ENCODE measurements at places on chromosomes 3 and 15.

GRCh38 chr3:170467007-170467406 is 48.3 kb downstream of the CLDN11 start:
- DNase-seq: peak; percentile 89

DNA sequence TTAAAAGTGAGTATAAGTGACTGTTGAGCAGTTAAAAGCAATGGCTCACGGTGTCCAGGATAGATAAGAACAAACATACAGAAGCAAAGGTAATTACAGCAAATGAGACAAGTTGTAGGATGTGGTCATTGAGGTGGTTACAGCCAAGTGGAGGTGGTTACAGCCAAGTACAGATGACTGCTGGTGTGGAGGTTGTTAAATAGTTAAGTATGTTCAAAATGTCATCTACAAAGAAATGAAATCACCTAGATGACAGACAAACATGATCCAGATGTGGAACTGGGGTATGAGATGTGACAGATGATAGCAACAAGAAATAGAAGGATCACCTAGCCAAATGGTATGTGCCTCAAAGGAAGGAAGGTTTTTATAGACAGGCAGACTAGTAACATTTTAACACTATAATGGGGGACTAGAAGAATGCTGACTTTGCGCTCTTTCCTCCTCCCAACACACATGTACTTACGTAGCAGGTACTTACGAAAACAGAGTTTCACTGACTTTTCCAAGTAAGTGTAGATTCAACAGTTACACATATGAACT is 6.8 kb upstream of the ANKRD28 start:
- no peak for DNase-seq

DNA sequence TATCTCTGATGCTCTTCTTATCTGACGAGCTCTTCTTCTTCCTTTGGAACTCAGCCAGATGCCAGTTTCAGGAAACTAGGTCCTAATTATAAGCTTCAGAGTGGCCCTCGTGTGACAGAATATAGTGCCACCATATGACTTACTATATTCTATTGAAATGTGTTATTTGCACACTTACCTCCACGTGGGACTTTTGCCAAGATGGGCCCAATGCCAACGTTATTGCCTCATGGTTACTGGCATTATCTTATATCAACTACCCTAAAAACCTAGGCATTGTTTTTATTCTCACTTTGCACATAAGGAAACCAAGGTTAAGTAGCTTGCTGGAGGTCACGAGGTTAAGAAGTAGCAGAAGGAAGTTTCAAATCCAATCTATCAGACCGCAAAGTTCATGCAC is 71.3 kb upstream of the SLCO3A1 start:
- DNase-seq: no peak

GRCh38 chr3:160919942-160920341 is 163.9 kb downstream of the PPM1L start:
- no peak for DNase-seq

DNA sequence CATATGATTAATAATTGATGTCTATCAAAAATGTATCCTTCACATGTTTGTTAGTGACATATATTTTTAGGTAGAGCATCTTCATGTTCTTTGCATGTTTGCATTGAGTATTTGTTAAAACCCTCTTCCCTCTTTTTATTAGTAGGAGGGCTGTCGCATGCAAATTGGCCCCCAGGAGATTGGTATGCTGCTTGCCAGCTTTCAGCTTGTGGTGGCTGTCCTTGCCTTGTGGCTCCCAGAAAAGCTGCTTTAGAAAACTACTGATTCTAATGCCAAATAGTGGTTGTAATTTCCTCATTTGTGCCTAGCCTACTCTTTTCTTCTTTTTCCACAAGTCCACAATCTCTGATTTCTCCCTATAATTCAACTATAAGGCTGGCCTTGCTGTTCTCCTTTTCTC is 886.8 kb downstream of the VGLL3 start:
- no peak for DNase-seq

DNA sequence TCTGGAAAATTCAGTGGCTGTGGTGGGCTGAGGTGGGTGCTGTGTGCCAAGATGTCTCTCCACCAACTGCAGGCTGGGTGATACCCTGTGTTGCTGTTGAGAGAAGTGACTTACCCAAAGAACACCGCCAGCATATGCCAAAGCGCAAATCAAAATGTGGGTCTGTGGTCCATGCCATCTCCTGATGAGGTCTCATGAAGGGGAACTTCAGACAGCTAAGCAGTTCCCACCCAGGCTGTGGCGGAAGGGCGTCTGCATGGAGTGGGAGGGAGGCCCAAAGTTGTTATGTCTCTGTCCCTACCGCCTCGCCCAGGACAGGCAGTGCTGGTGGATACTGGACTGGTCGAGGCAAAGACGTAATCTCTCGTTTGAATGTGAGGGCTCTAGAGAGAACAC is 70.9 kb upstream of the PLXNA1 start:
- DNase-seq: no peak

GRCh38 chr15:51924156-51925068 is 47.2 kb downstream of the LEO1 start:
- peak; percentile 40 for DNase-seq

- no peak for DNase-seq
Observed at GRCh38 chr3:179801263-179801662, 148.4 kb downstream of the USP13 start.

DNA sequence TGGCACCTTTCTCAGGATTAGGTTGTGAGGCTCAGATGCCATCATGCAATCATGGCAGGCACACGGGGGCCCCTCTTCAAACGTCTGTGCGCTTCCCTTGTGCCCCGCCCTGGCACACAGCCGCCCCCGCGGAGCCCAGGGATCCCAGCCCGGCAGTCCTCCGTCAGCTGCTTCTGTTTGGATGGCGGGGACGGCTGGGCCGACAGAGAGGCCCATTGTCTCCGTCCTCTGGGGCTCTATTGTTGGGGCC is 849 bp upstream of the HDAC11 start:
- DNase-seq: peak; percentile 95

DNA sequence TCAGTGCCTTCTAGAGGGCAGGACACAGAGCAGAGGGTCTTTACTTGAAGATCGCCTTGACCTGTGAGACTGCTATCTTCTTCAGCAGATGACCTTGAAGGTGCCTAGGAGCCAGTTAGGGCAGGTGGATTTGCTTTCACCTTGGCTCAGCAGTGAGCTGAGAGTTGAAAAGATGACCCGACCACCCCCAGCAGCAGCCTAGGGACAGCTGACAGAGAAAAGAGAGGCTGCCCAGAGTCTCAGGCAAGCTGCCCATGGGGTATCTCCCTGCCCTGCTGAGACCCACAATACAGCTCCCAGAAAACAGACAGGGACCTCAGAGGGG is 453 bp upstream of the LTF start:
- no peak for DNase-seq

DNA sequence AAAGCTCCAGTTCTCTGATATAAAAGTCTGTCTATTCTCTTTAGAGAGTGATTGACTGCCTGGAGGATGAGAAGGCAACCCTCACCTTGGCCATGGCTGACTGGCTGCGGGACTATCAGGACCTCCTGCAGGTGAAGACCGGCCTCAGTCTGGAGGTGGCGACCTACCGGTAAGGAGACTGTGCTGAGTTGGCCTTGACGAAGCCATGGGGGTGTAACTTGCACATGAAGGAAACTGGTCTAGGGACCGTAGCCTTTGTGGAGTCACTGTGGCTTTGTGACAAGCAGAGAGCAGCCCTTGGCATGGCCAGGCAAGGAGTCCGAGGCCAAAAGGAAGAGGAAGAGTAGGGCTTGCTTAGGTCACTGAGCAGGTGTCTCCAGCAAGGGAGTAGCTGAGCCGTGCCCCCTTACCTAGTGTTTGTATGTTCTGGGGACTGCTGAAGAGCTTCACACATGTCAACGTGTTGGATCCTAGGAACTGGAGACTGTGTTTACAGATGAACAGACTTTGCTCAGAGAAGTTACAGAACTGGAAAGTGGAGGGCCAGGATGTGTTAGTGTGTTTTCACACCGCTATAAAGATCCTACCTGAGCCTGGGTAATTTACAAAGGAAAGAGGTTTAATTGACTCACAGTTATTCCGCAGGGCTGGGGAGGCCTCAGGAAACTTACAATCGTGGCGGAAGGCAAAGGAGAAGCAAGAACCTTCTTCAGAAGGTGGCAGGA is 8.8 kb downstream of the SYNM start:
- DNase-seq: no peak

GRCh38 chr3:121661376-121661775 is 673 bp upstream of the HCLS1 start:
- DNase-seq: no peak

- DNase-seq: peak; percentile 40
Observed at GRCh38 chr15:70559265-70560239, 203.8 kb downstream of the UACA start.

GRCh38 chr3:172107403-172107802 is 68.0 kb downstream of the FNDC3B start:
- DNase-seq: no peak

DNA sequence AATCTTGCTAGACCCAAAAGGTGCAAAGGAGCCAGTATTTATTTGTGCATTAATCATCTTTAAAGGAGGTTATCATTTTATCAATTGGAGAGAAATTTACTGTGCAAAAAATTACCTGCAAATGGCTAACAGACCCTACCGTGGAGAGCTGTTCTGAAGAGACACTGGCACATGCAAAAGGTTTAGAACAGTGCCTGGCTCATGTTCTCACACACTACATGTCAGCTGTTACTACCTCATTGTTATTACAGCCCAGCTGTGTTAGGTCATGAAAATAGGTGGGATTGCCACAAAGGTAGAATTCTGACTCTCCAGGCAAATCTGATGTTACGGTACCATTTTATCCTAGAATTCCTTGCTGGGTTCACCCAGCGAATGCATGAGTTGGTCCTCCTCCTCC is 137.3 kb downstream of the SNRK start:
- DNase-seq: no peak

GRCh38 chr3:132432639-132433038 is 15.3 kb downstream of the DNAJC13 start:
- DNase-seq: no peak

GRCh38 chr15:62734706-62735105 is 307.8 kb upstream of the TPM1 start:
- no peak for DNase-seq

DNA sequence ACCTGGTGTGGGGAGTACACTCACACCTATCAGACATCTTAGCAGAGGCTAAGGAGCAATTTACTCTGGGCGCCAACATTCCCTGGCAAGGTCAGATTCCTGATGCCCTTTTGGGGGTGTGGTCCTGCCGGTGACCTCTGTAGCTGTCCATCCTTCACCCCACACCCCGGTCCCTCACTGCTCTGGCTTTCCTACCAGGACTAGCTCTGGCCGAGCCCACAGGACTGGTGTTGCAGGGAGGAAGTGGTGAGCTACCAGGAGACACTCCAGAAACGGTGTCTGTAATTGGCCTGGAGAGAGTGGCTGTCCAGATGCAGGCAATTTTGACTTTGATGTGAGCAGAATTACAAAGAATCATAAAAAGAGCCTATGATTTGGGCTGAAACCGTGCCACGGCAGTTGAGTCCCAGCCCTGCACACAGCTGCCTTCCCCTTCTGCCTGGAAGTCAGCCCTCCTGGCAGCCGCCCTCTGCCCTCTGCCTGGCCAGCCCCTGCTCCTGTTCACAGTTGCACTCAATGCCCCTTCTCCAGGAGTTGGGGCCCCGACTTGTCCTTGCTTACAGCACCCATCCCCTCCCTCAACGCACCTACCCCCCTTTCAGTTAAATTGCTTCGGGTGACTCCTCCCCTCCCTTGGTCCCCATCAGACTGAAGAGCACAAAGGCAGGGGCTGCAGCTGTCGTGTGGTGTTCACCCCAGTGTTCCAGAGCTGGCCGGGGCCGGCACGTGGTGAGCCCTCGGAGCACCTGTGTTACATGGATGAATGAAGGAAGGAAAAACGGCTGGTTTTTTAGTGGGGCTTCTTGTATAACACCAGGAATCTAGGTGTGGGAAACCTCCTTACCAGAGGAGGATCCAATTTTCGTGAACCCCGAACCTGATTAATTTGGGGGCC is 80.2 kb upstream of the TPM1 start:
- DNase-seq: no peak

DNA sequence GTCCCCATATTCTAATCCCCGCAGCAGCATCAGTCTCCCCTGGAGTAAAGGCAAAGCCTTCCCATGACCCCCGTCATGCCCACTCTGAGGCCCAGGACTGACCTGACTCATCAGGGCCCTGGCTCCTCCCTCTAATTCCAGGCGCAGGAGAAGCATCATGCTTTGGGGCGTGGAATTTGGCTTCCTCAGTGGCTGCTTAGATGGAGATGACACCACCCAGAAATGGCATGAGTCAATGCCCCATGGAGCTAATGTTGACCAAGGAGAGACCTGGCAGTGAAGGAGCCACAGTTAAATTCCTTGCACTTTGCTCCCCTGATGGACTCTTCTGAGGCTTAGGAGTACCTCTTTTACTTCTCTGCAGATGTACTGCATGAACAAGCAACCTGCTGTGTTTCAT is 204.2 kb upstream of the PROK2 start:
- no peak for DNase-seq

DNA sequence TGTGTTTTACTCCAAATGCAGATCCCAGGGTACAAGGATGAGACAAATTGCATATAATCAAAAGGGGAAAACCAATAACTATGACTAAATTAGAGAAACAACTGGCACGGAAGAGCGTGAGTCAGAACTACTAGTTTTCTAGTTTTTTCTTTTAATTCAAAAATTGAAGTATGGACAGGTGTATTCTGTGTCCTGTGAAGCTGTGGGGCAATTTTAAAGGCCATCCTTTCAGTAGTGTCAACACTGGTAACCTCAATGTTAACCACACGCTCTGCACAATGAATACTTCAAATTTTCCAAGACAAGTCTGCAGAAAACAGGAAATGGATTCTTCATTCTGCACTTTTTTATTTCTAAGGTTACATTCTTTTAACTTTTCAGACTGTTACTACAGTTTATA is 32.5 kb upstream of the GOLGA8A start:
- DNase-seq: no peak

DNA sequence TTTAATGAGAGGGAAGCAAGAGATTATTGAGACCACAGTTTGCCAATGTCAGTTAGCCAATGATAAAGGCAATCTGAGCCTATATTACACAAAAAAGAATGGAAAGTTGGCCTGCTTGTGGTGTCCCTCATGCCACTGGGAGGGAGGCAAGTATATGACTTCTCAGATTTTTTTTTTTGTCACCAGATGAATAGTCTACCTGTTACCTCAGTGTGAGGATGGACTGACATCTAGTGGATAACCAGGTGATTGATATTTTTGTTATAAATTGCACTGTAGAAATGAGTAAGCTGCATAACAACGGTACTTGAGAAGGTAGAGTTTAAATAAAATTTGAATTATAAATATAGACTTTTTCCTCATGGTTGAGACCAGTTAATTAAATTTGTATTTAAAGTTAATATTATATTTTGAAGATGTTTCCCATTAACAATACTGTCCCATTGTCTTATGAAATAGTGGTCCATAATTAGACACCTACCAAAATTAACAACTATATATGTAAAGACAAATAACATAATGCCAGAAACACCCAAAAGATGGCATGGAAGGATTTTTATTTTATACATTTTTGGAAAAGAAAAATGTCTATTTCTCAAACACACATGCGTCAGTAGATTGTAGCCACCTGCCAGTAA is 237.8 kb upstream of the GADL1 start:
- no peak for DNase-seq

DNA sequence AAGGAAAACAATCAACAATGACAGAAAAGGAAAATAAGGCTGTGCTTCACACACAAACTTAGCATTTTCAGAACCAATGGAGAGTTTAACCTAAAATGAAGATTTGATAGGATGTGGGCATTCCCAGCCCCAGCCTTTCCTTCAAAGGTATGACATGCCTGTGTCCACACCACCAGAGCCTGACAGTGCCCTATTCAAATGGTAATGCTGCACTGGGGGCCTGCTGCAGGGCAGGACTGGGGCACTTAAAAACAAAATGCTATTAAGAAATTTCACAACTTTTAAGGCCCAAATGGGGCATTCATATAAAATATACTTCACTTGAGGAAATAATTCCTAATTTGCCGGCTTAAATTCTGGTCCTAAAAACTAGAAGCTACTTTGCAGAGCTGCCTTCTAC is 30.9 kb upstream of the TKT start:
- no peak for DNase-seq
